ENCODE measurements at places on chromosomes 5 and 9.

- peak; percentile 26 for DNase-seq
Observed at GRCh38 chr5:40503439-40503838, 176.3 kb upstream of the PTGER4 start.

DNA sequence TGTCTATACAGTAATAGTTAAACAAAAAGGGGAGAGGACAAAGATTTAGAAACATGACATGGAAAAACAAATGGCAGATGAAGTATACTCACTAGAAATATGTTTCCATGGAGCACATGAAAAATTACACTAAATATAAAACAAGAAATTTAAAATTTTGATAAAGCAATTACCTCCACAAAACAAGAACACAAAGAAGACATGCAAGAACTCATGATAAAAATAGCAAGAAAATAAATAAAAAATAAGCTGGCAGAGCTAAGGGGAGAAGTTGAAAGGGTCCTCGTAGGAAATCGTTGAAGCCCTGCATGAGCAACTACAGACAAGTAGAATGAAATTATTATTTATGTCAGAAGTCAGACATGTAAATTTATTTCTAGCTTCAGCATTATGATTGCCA lies 22.6 kb upstream of the TMEM171 start:
- no peak for DNase-seq

- DNase-seq, result no peak
Observed at GRCh38 chr9:86557063-86557766, 203.0 kb upstream of the TUT7 start.

- DNase-seq, result no peak
Observed at GRCh38 chr9:120936764-120937122, 10.1 kb upstream of the TRAF1 start.

- DNase-seq, result no peak
Observed at GRCh38 chr9:126906091-126906490, 8.5 kb upstream of the RALGPS1 start.

GRCh38 chr5:123755653-123756317 lies 243.8 kb downstream of the CSNK1G3 start:
- no peak for DNase-seq

DNA sequence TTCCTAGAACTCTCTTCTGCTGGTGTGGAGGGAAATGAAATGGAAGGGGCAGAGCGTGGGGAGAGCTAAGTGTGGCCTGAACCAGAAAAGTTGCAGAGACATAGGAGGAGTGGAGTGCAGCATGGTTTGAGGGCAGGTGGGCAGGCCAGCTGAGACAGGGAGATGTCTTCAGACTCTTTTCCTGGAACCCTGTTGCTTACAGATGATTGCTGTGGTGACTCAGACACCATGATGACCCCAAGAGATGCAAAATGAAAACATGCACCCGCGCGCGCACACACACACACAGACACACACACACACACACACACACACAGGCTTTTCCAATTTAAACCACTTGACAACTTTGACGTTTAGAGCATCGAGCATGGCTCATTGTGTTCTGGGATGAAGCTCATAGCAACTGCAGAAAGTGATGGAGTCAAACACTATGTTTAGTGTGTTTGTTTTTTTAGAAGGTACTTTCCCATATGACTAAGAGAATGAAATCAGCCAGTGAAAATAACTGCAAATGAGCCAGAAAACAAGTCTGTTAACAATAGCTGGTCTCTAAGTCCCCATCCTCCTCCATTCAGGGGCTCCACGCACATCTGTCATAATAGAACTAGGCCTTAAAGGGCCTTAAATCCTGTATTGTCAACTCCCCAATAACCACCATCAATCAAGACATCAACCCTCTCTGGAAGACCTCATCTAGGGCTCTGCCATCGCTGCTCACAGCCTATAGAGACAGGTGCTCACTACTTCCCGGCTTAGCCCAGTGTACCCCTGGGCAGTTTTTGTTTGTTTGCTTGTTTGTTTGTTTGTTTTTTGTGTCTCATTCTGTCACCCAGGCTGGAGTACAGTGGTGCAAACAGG lies 9.6 kb downstream of the TMOD1 start:
- peak; percentile 11 for DNase-seq

DNA sequence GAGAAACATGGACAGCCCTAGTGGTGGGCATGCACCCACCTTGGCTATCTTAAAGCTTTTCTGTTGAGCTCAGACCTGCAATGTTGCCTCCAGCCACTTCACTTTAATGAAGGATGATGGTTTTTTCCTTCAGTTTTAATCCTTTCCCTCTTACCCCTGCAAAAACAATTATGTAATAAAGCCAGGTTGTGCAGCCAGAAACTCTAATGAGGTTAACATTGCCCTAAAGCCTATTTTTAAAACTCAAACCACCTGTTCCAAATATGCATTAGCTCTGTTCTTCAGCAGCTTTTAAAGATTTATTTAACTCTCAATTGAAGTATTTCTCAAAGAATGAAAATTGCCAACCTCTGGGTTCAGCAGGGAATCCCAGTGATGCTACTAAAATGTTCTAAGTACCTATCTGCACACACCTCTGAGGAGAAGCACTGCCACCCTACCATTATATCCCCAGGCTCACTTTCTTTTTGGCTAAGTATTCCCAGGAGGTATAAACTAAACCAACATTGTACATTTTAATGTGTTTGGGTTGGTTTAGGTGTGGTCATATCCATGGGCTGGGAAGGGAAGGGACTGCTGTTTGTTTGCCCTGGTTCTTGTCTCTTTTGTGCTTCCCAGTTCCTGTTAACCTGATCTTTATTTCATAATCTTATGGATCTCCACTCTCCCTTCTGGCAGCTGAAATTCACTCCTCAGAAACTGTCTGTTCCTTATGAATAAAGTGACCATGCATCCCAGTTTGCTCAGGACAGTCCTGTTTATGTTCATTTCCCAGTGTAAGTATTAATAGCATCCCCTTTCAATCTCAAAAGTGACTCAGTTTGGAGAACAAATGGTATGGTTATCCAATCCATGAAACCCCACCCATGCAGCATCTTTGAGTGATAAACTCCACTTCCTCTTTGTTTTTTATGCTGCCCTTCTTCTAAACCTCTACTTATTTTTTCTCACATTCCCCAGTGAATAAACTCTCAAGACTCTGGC lies 251.7 kb downstream of the RAB3C start:
- DNase-seq, result no peak

DNA sequence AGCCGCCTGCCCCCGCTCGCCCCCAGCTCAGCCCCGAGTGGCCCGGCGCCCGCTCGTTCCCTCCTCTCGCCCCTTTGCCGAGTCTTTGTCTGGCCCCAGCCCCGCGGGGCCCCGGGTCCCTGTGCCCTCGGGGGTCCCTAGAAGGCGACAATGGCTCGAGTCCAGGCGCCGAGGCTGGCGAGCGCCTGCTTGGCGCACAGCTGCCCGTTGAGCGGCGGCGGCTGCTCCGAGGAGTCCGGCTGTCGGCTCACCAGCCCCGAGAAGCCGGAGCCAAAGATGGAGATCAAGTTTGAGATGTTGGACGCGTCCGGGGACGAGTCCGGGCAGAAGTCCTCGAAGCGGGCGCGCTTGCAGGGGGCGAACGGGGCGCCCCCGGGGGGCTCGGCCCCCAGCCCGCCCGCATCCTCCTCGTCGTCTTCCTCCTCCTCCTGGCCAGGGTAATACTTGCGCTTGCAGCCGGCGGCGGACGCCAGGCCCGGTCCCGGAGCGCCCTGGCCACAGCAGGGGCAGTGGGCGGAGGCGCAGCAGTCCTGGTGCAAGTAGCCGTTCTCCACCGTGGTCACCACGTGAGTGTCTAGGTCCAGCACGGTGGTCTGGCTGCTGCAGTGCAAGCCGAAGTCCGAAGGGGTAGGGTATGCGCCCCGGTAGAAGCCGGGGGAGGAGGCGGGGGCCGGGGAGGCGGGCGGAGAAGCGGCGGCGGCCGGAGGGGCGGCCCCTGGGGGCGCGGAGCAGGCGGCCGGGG lies 1.2 kb downstream of the IER5L start:
- DNase-seq, result peak; percentile 19

DNA sequence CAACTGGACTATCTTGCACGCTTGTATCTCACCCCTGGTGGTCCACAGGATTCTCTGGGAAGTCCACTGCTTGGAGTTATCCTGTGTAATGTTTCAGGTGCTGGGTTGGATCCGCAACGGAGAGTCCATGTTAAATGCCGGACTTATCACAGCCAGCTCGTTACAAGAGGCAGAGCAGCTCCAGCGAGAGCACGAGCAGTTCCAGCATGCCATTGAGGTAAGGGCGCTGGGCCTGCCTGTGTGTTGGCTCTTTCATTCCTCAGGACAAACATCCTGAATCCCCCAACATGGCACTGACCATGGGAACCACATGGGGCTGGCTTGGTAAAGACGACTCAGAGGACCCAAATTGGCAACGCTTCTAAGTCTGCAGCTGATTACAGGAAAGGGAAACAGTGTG lies 214.8 kb upstream of the OTULINL start:
- no peak for DNase-seq
